T-helper 1 cell (primary cell): ENCODE measurements at places on chromosomes 6 and 20.

DNA sequence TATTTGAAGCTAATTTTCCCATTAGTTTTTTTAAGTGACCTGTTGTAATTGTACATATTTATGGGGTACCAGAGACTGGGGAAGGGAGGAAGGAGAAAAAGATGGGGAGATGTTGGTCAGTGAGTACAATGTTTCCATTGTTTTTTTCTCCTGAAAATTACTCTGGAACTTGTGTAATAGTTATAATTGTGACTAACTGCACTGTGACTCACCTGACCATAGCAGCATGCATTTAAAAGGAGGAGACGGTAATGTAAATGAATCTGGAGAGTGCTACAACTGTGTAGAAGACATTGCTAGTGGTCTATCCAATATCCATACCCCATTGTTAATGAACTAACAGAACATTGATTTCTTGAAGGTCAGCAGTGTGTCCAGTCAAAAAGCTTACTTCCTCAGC is 133.4 kb downstream of the RFPL4B start:
- no peak for DNase-seq

DNA sequence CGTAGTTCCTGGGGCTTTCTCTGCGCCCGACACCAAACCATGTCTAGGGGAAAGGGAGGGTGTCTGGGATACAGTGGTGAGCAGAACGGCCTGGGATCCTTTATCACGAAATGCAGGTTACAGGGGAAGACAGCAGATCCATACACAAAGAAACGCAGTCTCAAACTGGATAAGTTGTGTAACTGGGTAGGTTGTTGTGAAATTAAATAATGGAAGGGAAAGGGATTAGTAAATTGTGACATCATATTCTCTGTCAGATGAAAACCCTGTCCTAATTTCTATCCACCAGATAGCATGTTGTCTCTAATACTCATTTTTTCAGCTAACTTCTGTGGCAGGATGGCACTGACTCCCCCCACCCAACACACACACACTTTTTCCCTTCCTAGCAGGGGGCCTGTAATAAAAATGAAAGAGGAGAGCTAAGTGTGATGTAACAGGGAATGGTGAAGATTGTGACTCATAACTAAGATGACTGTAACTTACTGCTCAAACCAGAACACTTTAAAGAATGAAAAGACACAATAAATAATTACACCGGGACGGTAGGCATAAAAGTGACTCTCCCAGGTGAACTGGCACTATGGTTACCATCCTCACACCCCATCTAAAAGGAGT is 769 bp upstream of the TRPC4AP start:
- DNase-seq = no peak

DNA sequence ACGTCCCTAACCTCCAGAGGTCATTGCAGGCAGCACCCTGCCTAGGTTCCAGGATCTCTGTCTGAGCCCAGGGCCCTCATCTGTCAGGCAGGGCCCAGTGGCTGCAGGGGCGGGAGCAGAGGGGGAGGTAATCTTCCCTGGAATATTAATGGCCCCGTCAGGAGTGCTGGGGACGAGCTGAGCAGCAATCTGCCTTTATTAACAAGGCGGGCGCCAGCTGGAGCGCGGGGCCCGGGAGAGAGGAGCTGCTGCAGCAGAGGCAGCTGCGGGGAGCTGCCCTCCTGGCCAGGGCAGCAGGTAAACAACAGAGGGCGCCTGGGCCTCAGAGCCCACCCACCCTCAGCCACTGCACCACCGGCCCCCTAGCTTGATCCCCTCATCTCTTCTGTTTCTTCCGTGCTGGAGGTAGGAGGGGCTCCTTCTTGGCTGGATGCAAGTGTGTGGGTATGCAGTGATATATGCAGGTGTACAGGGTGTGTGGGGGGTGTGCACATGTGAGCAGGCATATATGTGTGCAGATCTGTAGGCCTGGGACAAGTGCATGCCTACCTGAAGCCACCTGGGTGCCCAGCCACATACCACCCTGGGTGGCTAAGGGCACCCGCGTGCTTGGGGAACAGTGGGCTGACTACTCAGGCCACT is 131.8 kb upstream of the MLN start:
- no peak for DNase-seq

- no peak for DNase-seq
Observed at GRCh38 chr6:53530346-53530745, 14.6 kb downstream of the GCLC start.

DNA sequence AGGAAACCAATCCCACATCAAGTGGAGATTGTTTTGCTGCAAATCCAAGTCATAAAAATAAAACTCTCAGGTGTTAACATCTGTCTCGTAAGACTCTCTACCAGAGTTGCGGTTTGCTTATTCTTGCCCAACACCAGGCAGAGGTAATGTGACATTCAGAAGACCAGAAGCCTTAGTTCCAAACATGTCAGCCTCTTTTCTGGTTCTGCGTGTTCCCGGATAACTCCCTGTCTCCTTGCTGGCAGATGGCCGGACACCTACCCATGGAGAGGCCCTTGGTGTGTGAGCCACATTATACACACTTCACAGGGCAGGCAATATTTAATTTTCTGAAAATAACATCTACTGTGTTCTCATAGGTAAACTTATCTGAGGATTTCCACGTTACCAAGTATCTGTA is 73.4 kb downstream of the GMPR start:
- no peak for DNase-seq

- DNase-seq = no peak
Observed at GRCh38 chr20:3980260-3981131, 34.9 kb downstream of the RNF24 start.

DNA sequence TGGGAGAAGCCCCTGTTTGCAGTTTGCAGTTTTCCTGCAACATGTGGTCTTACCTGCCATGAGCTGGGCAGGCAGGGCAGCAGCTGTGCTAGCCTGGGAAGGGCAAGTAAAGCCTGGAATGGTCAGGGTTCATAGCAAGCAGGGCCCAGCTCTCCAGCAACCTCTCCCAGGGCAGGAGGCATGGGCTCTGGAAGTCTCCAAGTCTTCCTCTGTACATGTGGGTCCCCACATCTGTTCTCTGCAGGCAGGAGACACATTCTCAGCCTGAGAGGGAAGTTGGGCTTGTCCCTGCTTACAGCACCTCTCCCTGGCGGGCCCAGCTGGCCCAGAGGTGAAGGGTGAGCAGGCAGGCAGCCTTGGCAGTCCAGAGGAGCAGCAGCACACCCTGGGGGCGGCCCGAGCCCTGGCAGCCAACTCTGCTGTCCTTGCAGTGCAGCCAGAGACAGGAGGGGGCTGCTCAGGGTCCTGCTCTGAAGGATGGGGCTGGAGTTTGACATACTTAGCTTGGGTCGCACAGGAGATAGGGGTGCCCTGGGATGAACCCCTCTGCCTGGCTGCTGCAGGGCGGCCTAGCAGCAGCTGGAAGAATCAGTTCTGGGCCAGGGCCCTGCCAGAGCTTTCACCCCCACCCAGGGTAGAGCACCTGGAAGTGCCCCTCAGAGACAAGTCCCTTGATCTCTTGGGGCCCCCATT is 176.0 kb downstream of the MRPL14 start:
- DNase-seq = no peak

DNA sequence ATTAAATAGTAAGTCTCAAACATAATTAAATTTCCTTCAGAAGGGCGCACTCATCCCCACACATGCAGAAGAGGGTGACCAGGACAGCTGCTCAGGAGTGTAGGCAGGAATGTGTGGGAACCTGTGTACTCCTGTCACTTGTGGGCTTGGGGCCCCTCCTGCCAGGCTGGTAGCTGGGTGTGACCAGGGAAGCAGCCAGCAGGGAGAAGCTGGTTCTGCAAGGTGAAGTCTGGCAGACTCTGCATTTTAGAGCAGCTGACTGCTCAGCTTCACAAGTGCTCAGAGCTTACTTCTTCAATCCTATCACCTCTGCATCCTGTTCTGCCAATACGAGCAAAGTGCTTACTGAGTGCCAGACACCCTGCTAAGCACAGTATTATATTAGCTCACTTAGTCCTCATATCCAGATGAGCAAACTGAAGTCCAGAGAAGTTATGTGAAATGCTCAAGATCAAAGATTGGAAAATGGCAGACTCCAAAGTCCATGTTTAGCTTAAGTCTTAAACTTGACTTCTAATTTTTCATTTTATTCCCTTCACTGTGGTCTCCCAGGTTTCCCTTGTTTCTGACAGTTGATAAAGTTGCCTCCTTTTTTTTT is 27.9 kb downstream of the ELMO2 start:
- DNase-seq = no peak

DNA sequence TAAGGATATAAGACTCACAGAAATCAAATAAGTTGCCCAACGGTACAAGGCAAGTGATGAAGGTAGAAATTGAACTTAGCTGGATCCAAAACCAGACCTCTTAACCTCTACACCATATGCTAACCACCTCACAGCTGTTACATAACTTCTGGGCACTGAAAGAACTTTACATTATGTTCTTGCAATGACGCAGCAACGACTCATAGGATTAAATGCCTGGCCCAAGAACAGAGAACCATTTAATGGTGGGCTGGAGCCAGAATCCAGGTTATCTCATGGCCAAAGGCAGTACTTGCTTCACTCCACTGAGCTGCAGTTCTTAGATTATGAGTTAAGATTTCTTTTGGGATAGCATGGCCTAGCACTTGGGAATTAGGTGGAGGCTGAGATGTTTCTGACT is 4.4 kb downstream of the TRMT6 start:
- no peak for DNase-seq

- no peak for DNase-seq
Observed at GRCh38 chr6:165846123-165846966, 183.3 kb upstream of the PDE10A start.

- no peak for DNase-seq
Observed at GRCh38 chr6:111631018-111631417, 25.3 kb upstream of the TRAF3IP2 start.

DNA sequence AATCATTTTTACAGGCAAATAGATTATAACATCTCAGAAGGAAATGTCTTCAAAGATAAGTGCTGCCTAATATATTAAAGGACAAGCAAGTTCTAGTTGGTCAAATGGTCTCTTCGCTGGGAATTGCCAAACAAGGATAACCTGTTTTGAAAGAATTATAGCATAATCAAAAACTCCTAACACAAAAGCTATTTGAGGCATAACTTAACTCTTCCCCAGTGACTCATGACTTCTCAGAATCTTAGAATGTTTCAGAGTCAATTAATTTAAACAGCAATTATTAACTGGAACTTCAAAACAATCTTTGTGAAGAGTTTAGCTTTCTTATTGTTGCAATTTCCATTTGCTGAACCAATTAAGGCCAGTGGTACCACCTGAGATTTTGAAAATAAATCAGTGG is 126.6 kb downstream of the MTFR2 start:
- no peak for DNase-seq

DNA sequence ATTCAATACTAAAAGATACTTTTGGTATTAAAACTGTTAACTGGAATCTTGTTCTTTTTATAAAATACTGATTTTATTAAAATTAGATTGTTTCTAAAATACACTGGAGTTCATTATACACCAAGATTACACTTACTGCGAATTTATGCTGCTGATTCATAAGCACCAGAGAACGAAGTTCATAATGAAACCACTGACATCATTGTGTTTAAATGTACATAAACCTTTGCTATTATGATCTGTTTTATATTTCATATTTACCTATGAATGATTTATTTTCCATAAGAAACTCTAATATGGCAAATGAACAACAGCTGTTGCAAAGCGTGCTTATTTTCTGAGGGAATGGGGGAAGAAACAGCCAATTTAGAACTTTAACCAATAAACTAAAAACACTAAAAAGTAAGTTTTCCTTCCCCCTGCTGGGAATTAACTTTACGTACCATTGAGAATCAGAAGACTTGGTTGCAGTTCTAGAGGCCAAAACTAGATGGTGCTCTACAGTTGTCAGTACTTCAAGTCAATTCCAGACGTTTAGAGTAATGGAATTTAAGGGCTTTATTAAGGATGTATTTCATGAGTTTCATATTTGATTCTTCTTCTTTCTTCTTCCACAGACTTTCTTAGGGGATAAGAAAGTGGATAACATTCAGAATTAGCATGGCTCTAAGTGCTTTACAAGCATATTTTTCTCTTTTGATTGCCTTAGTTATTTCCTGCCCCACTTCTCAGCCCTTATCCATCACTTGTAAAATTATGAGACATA is 30.8 kb upstream of the COL19A1 start:
- no peak for DNase-seq
